ENCODE measurements at places on chromosomes 5 and 9.

DNA sequence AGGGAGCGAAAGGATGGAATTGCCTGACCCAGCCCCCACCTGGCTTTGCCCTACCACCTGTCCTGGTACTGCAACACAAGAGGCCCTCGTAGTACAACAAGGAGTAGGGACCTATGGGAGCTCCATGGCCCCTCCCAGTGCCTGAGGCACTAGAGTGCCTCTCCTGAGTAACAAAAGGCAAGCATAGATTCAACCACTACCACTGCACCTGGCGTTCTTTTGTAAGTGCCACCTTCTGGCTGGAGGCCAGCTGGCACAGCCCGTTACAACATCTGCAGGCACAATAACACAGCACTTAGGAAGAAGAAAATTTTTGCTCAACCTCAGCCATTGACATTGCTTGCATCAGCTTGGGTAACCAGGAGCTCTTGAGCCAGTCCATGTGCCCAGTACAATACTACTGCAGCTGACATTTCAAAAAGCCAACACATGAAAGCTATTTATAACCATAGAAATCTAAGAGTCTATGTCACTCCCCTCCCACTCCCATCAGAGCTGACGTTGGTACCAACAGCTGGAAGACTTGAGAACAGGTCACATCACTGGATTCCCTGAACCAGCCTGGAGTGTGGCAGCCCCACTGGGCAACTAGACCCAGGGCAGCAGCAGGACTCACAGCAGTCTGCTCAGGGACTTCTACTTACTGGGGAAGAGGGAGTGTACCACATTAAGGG is 17.7 kb upstream of the FAM174A start:
- no peak for DNase-seq

DNA sequence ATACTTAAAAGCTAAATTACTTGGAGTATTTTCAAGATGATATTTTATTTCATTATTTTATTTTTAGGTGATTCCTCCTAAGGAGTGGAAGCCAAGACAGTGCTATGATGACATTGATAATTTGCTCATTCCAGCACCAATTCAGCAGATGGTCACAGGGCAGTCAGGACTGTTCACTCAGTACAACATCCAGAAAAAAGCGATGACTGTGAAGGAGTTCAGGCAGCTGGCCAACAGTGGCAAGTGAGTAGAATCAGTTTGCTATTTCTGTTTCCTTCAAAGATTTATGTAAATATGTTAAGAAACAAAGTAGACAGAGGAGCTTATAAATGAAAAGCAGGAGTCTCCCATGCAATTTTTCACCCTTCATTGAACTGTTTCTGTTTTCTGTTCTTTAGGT is 47.8 kb downstream of the KDM4C start:
- no peak for DNase-seq

GRCh38 chr5:120139039-120139438 is 325.1 kb upstream of the PRR16 start:
- peak; percentile 93 for DNase-seq

DNA sequence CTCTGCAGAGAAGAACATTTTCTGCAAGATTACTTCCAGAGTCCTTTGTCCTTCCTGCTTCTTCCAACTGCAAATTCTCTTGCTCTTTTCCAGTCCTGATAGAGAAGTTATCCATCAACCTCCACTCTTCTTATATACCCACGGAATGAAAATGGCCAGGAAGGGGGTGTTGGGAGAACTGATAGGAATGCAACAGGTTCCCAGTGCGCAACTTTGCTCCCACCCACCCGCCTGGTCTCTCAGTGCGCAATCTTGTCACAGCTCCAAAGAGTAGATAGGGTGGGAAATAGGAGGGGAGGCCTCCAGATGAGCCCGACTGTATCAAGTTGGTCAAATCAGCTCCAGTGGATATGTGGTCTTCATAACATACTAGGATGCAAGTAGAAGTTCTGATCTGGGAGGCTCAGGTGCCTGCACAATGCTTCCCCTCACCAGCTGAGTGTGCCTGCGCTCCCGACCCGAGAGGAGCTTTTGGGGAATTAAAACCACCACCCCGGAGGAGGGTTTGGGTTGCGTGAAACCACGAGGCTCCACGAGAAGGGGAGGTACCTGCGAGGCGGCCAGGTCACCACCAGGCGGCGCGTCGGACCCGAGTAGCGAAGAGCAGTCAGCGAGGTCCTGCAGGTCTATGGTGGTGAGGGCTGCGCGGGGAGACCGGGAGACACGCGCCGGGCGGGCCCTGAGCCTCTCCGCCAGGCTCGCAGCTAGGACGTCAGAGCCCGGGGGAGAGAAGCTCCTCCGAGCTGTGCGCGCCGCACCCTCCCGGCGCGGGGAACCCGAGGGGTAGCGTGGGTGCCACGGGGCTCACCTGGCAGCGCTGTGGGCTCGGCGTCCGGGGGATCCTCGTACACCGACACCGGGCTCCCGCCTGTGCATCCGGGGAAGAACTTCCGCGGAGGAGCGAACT is 835 bp downstream of the MCIDAS start:
- DNase-seq = no peak

Measured in AG09309 (cell line).